ENCODE measurements at places on chromosomes 3 and 15.

GRCh38 chr3:159200176-159200575 lies 398.3 kb downstream of the MFSD1 start:
- DNase-seq = no peak

- DNase-seq = no peak
Measured at GRCh38 chr3:8662594-8662993, 18.0 kb upstream of the SSUH2 start.

DNA sequence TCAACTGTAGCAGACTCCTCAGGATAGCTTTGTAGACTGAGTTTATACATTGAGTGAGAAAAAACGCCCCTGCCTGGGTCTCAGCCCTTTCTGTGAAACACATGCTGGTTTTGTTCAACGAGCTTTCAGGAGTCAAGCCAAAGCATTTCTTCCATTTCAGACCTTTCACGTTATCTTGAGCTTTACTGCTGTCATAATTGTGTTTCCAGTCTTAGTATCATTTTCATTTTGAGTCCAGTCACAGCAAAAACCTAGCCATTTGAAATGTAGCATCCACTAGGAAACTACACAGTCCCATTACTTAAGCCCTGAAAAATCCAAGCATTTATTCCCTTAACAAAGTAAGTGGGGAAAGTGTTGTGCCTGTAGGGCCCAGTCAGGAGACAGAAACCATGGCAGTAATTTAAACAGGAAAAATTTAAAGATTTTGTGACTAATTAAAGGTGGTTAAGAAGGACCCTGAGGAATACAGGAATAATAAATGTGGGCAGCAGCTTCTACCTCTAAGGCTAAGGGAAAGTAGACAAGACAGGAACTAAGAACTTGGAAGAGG lies 110.1 kb upstream of the ABHD17C start:
- no peak for DNase-seq

- DNase-seq = no peak
Measured at GRCh38 chr3:190532731-190533203, 18.9 kb downstream of the IL1RAP start.

- DNase-seq = no peak
Measured at GRCh38 chr3:142566096-142566495, 12.4 kb downstream of the ATR start.

GRCh38 chr3:52028572-52028971 lies 27.8 kb downstream of the DUSP7 start:
- no peak for DNase-seq

- no peak for DNase-seq
Measured at GRCh38 chr3:5184499-5184898, 3.0 kb upstream of the EDEM1 start.

GRCh38 chr15:71679223-71679792 lies 131.0 kb upstream of the NR2E3 start:
- no peak for DNase-seq

DNA sequence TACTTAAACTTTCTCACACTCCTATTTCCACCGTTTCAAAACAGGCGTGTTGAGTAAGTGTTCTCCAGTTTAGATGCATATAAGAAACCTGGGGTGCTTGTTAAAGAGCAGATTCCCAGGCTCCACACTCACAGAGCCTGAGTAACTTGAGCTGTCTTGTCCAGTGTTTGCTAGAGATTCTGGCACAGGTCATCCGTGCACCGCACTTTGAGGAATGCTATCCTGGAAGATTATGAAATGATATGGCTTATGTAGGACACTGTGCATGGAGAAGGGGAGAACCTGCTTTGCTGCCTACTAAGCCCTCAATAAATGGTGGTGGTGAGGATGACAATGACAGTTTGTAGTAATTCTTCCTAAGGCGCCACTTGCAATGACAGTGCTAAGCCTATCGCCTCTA lies 273.7 kb downstream of the PDZRN3 start:
- DNase-seq = no peak

DNA sequence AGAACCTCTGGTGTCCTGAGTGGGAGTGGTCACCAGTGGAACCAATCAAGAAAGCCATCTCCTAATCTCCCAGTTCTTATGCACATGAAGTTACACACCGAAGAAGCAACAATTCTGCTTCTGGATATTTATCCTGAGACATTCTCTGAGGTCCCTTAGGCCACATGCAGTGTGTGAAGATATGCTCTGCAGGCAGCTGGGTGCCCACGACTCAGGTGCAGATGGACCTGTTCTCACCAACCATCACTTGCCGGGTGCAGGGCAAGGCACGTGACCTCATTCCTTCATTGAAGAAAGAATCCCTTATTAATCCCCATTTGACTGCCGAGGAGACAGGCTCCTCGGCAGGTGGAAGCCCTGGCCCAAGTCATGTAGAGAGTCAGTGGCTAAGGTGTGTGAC lies 79.8 kb downstream of the WNT7A start:
- DNase-seq = no peak

DNA sequence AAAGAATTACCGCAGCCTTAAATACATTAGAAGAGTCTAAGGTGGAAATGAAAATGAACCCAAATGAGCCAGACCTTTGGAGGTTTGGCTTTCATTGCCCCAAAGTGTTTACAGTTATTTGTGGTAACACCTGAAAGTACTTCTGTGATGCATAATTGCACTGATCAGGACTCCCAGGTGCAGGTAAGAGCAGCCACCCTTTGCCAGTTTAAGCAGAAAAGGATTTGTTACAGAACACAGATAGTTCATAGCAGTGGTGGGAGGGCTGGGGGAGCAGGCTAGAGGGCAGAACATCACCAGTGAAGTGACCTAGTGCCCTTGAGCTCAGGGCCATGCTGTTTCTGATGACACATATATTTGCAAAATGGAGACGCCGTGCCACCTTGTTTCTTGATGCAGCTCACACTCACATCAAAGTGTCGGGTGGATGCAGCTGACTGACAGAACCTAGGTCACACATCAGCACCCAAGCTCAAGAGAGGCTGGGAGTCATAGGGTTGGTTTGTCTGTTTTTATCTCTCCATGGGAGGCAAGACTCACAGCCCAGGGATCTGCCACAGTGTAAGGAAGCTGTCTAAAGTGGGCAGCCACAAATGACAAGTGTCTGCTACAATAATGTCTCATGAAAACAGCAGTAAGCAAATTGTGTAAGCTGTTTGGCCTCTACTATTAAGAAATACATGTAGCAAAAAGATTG lies 49.1 kb downstream of the NEK11 start:
- no peak for DNase-seq

- no peak for DNase-seq
Measured at GRCh38 chr15:60004846-60005351, 788 bp downstream of the FOXB1 start.

DNA sequence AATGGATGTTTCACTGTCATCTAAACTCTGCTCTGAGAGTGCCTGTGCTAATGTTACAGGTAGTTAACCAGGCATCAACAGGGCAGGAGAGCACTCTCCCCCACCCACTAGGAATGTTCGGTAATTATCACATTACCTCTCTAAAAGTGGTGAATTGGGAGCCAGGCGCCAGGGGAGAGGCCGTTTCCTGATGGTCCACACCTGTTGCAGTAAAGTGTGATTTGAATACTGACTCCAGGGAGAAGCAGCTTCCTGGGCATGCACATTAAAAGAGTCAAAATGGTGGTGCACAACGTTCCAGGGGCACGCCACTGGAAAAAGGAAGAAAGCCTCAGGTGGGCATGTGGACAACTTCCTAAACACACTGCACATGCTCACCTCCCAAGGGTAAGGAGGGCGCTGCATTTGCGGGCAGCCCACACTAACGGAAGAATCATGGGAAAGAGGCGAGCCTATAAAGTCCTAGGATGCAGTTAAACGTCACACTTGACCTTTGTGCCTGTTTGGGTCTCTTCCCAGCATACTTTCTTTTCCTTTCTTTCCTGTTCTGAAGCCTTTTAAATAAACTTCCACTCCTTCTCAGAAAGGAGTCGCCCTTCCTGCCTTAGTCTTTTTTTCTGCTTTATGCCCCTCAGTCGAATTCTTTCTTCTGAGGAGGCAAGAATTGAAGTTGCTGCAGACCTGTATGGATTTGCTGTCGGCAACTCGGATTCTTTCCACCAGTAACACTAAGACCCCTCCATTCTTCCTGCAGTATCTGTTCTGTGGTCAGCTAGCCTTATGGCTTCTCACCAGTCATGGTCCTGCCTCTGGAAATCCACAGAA lies 28.9 kb upstream of the GPD1L start:
- DNase-seq = no peak

DNA sequence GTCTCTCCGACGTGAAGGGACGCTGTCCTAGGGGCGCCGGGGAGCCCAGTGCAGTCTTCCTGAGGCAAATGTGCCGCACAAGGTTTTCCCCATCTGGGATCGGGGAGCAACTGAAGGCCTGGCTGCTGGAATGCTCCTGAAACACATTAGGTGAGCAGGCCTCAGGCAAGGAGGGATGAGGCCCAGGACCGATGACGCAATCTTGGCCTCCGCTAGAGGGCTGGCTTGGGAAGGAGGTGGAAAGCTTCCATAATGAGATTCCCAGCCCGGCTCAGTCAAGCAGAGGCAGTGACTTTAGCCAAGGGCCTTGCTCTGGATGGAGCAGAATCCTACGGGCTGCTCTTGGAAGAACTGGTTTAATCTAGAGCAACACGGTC lies 50.8 kb downstream of the CPN2 start:
- peak; percentile 79 for DNase-seq

DNA sequence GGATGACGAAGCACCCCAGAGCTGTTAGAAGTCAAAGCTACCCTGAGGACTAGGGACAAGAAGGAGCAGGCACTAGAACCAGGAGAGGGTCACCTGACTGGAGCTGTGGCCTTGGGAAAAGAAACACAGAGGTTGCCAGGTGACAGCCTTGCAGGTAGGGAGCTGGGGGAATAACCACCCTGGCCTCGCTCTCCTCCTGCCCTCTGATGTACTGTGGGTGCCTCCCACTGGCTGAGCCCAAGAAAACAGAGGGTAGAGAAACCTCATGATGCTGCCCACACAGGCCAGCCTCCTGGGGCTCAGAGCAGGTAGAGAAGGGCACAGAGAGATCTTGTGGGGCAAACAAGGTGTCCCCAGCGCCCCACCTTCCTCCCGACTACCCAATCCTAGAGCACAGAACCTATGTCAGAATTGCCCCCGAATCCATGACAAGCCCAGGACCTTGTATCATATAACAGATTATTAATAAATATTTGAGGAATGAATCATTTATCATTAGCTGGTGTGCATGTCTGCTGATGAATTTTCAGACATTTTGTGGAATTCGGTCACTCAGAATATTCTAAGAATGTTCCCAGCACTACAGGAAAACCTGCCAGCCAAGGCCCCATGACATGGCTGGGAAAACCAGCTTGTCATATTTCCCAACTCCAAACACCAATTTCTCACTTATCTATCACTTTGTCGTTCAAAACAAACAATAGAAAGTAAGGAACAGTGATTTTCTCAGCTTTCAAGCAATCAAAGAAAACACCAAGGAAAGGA lies 59.8 kb upstream of the MEX3B start:
- no peak for DNase-seq

- DNase-seq = no peak
Measured at GRCh38 chr3:100518983-100519382, 26.6 kb downstream of the TMEM45A start.

DNA sequence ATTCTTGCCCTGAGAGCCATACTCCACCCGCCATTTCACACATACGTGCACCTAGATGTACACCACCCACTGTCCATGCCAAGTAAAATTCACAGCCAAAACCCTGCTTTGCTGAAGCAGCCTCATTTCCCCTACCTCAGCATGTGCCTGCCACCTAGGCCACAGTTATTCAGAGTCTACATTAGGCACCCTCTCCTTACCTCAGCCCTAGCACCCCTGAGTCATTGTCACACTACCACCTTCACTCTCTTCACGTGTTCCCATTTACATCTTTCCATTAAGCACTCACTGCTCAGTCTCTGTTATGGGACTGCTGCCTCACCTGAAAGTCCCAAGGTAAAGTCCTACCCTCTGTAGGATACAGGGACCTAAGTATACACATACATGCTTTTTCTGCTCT lies 70.0 kb downstream of the SETD5 start:
- no peak for DNase-seq

DNA sequence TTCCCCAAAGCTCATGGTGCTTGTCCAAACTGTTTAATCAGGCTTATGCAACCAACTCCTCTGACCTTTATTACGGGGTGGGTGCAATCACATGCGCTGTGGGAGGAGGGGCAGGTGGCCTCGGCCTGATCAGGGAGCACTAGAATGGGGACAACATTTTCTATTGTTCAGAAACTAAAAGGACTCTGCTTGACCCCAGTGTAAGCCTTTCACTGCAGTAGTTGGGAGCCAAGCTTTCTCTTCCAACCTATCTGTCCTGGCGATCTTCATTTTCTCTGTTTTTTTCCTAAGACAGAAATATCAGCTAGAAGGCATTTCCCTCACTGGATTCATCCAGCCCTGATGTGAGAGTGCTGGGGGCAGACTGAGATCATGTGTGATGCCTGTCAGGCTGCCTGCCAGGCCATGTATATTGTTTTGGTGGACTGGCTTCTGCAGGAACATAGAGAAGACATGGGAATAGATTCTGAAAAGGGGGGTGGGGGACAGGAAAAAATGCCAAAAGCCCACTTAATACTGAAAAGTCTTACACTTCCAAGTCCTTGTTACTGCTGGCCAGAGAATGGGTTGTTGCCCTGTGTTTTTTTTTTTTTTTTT lies 627.0 kb upstream of the TBL1XR1 start:
- peak; percentile 65 for DNase-seq

DNA sequence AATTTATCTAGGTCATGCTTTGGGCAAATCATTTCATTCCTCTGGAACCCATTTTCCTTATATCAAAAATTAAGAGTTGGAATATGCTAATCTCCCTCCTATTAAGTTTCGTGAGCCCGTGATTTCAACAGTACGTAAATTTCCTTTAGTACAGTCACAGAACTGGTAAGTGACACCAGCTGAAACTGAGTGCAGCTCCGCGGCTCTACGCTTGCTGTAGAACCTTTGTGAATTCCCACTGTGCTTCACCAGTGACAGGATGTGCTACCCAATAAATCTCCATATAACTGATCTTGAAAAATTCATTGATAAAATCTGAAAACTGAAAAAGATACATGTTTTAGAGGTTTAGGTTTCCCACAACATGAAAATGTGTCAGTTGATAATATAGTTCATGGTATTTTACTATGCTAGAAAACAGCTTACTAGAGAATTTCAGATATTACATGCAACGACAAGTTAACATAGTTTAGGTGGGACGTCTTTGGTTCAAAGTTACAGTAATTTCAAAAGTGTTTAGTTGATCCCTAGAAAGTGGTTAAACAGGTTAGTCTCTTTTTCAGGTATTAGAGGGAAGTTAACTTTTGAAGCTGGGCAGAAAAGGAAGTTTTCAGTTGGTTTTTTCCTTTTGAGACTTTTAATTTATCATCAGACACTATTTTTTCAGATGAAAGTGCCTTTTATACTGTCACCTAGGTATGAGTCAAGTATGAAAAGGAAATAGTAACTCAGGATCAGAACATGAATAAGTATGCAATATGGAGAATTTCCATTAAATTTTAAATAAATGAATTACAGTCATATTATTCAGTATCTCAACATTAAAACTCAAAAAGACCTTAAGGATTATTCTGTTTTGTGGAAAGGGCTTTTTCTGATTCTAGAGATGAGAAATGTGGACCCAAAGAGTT lies 57.0 kb downstream of the PPARG start:
- no peak for DNase-seq

DNA sequence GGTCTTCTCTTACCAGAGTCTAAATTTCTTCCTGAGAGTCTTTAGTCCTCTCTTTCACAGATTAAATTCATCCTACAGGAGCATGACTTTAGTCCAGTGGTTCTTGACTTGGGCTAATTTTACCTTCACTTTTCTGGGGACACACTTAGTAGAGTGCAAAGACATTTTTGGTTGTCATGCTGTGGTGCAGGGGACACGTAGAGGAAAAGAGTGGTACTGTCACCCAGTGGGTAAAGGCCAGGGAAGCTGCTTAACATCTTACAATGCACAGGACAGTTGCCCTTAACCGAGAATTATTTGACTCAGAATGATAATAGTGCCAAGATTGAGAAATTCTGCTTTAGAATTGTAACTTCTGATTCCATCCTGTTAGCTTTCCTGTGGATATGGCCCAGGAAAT lies 772.5 kb upstream of the GRM7 start:
- no peak for DNase-seq
